NCI-H1694 treated with DMSO at 0.1 percent for 48 hours (cell line): ENCODE measurements at places on chromosomes 11 and 22.

DNA sequence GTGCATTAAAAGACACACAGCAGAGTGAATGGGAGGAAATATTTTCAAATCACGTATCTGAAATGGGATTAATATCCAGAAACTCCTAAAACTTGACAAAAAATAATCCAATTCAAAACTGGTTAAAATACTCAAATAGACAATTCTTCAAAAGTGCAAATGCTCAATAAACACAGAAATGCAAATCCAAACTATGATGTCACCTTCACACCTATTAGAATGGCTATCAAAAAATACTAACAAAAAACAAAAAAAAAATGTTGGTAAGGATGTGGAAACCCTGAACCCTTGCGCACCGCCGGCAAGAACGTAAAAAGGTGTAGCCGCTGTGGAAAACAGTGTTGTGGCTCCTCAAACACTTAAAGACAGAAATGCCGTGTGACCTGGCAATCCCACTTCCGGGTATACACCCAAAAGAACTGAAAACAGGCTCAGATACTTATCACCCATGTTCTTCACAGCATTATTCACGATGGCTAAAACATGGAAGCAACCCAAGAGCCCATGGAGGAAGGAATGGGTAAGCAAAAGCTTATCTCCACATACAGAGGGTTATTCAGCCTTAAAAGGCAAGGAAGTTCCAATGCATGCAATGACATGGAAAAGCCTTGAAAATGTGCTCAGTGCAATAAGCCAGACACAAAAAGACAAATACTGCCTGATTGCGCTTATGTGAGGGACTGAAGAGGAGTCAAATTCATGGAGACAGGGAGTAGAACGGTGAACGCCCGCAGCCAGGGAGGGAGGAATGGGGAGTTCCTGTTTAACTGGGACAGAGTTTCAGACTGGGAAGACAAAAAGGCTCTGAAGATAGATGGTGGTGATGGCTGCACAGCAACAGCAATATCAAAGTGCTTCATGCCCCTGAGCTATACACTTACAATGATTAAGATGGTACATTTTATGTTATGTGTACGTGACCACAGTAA, 19.6 kb downstream of the BRD1 start:
- no peak for DNase-seq

DNA sequence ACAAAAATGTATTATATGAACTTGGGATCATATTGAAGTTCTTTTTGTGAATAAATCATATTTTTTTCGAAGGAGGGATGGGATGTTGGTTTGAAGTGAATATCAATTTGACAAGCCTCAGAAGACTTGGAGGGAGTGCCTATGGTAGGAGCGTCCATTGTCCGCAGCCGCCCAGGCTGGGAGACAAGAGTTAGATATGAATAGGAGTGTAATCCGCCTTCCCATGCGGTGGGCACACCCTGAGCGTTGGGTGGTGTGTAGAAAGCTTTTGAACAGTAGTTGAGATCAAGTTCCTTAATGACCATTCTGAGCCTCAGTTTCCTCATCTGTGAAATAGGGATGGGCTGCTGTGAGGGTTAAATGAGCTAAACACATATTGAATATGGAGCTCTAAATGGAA, 7.0 kb downstream of the CD82 start:
- no peak for DNase-seq

- no peak for DNase-seq
Measured at GRCh38 chr11:44057340-44057739, 8.7 kb upstream of the ACCS start.

- DNase-seq, result no peak
Measured at GRCh38 chr11:86816251-86816726, 15.9 kb downstream of the PRSS23 start.

GRCh38 chr11:57842873-57843272, 81.3 kb downstream of the CTNND1 start:
- DNase-seq, result no peak

DNA sequence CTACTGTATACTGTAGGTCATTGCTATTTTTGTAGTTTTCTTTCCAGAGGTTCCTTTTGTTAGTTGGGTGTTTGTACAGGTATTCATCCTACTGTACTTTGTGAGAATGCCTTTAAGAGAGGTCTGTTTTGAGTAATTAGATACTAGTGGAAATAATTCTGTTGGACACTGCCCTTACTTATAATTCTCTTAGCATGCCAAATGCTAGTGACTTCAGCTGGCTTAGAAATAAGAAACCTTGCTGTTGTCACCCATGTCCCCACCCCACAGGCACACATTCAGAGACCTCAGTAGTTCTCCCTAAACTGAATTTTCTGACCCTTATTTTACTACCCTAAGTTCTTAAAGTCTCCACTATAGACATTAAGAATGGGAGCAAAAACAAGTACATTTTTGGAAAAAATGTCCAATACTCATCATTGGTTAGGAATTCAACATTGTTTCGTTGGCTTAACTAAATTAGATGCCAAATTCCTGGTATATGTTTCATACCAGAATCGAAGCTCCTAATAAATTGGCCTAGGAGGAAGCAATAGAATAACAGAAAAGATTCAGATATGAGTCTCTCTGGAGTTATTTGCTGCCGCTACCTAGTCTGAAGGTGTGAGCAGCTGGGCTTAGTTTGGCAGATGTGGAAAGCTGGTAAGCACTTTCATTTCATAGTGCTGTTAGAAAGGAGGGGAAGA, 28.4 kb downstream of the ZNF143 start:
- no peak for DNase-seq

- DNase-seq, result no peak
Measured at GRCh38 chr11:64710418-64711137, 12.4 kb downstream of the NRXN2 start.

- DNase-seq, result no peak
Measured at GRCh38 chr11:124754710-124755109, 2.7 kb upstream of the VSIG2 start.

DNA sequence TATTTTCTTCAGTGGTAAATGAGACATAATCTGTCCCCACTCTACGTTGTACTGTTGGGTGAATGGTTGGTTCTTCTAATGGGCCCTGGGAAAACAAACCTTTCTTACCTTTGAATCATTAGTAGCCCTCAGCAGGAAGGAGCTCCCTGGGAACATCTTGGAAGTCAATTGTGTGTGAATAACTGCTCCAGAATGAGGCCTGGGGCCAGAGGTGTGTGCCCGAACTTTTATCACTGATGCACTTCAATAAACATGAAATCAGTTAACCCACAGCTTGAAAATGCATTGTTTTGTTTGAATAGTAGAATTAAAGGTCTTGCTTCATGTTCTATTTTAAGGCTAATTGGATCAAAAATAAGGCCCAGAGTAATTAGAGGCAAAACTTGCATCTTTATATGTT, 67.1 kb downstream of the NAV2 start:
- no peak for DNase-seq

GRCh38 chr11:7612056-7612660, 61.1 kb downstream of the CYB5R2 start:
- no peak for DNase-seq

GRCh38 chr22:38751422-38752346, 4.1 kb downstream of the SUN2 start:
- DNase-seq, result peak; percentile 23

DNA sequence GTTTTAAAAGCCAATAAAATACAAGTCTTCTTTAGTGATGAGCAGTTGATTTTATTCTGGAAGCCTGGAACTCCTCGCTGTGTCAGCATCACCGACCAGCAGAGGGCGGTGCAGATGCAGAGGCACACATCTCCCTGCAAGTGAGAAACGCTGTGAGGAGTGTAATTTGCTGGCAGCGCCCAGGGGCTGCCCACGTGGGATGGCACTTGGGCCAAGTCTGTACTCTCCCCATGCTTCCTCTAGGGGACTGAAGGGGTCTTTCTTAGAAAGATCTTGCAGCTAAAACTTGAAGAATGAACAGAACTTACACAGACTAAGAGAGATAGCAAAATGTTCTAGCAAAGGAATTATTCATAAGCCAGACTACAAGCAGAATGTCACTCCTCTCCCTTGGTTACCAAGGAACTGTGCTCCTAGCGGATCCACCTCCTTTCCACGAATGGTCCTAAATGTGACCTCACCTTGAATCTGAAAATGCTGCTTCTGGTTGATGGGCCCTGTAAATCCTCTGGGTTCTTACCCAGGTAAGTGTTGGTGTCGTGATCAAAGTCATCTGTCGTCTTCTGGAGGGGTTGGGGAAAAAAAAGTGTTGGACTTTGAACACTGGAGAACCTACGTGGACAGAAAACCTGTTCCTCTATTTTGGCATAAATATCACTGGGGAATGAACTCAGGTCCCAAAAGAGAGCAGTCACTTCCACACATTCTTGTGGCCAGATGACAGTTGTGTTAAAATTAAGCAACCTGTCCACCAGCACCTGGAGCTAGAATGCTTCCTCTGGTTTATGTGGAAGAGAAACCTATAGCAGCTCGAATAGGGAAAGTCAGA, 31.8 kb downstream of the CNTF start:
- peak; percentile 53 for DNase-seq

- DNase-seq, result no peak
Measured at GRCh38 chr11:7050191-7050590, 29.9 kb downstream of the NLRP14 start.

DNA sequence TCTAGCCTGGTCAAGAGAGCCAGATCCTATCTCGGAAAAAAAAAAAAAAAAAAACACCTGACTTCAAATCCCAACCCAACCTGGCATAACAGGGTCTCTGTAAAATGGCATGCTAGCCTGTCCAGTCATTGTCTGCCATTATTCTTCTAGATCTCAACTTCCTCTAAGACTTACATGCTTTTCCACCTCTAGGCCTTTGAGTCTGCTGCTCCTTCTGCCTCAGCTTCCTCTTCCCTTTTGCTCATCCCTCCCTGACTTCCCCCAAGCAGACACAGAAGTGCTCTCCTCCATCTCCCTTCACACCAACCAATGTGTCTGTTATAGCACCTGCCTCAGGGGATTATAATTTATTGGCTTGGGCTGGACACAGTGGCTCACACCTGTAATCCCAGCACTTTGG, 7.8 kb downstream of the STK33 start:
- no peak for DNase-seq

GRCh38 chr11:94786264-94787126, 18.3 kb downstream of the AMOTL1 start:
- no peak for DNase-seq

DNA sequence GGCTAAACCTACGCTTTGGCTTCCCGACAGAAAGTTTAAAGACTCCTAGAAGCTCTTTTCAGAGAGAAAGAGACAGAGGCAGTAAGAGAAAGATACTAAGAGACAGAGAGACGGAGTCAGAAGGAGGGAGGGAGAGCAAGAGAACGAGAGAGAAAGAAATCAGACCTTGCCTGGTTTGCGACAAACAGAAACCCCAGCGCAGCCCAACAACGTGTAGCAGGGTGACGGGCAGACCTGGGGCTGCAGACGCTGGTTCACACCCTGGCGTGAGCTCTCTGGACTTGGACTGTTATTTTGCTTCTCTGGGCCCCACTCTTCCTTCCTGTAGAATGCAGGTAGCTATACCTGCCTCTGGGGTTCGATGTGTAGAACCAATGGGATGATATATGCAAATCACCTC, 244.4 kb upstream of the SYN3 start:
- DNase-seq, result no peak

GRCh38 chr11:76233196-76233921, 27.1 kb upstream of the WNT11 start:
- DNase-seq, result no peak
